ENCODE measurements at places on chromosomes 5 and 9. TPM values are rescaled to one million over a fixed set of nuclear protein-coding genes. Genes with fewer than 3 reads are reported as not detected.

The C9orf50 gene
- 0.39 TPM for polyA plus RNA-seq

The RALGPS1 gene
- 27.6 TPM for polyA plus RNA-seq

The MEF2C gene
- 83.1 TPM for polyA plus RNA-seq

The ADRB2 gene
- 1.2 TPM for polyA plus RNA-seq

The WDR41 gene
- polyA plus RNA-seq = 71.7 TPM

The OR1Q1 gene
- not detected for polyA plus RNA-seq

The SPATA31A3 gene
- not detected for polyA plus RNA-seq

The TRAF1 gene
- polyA plus RNA-seq = 7.3 TPM

The NR2F1 gene
- 203 TPM for polyA plus RNA-seq

The FBLL1 gene
- polyA plus RNA-seq = 0.95 TPM

The IL17B gene
- 1.8 TPM for polyA plus RNA-seq

The IL13 gene
- 0.16 TPM for polyA plus RNA-seq

The PCDHA6 gene
- 0.45 TPM for polyA plus RNA-seq

The OLFM1 gene
- polyA plus RNA-seq = 11.2 TPM

The ADAMTSL2 gene
- 18.3 TPM for polyA plus RNA-seq

The DNAJB5 gene
- polyA plus RNA-seq = 7.2 TPM

The ITGA1 gene
- 67.8 TPM for polyA plus RNA-seq
